ENCODE measurements at places on chromosomes 2 and 18.
A peak's percentile ranks its signal among the peaks of the same experiment; 100 is the strongest.

GRCh38 chr18:58493516-58494253, 135.2 kb downstream of the ALPK2 start:
- peak; percentile 82 for DNase-seq

DNA sequence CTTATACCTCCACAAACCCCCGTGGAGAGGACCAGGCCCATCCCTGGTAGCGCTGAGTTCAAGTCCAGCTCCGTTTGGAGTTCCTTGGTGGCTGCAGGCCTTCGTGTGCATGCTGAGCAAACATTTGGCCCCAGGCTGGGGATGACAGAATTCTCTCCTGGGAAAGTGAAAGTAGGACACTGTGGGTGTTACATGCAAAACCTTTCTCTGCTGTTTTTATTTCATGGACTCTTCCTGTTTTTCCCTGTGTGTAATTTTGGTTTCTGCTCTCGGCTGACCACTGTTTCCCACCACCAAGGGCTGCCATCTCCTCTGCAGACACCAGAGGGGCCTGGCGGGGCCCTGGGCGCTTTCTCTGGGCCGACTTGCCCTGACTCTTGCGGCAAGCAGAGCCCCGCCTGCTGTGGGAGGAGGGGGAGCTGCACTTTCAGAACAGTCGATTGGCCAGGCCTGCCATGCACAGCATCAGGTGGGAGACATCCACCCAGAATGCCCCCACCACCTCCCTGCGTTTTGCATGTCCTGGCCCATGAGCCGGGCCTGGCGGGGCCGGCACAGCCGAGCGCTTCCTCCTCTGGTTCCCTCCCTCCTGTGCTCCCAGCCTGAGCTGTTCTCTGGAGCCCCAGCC, 102.4 kb downstream of the CABLES1 start:
- peak; percentile 69 for DNase-seq

GRCh38 chr2:67652679-67653078, 255.5 kb downstream of the ETAA1 start:
- no peak for DNase-seq

DNA sequence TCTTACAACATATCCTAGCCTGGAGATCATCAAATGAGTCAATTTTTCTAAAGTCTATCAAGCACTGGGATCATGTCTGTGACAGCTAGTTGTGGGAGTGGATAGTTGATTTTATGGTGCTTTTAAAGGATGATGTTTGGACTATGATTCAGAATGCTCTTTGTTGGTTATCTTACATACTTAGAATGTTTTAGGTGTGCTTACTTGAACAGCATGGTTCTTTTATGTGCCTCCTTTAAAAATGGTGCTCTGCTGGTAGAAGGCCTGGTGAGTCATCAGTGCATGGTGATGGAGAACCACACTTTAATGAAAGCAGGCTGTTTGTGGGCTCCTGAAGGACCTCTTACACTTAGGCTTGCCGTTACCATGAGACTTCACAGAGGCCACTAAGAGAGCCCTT, 682.7 kb upstream of the FANCL start:
- DNase-seq: peak; percentile 12

DNA sequence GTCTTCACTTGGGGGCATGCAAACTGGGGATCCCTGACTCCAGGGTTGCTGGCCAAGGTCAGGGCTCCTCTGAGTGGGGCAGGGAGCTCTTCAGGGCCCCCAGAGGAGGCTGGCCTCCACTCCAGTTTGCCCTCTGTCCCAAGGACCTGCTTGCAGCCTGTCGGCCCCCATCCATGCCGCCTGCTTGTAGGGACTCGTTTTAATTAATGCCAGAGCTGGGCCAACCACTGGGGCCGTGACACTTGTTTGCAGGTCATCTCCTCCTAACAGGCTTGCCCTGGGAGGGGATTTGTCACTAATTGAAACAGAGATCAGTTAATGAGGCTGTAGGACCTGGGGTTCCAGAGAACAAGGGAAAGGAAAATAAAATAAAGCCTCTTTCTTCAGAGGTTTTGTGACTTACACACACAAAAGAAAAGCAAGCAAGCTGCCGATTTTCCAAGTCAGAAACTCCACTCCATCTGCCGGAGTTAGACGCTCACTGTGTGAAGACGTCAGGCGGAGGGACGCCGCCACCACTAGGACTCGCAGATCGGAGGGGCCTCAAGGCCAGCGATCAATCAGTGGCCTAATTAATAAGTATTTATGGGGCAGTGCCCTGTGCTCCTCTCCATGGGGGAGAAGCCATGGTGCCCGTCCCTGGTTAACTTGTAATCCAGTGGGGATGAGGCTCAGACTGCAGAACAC, 75.9 kb downstream of the SFXN5 start:
- DNase-seq: no peak

Measured in iris pigment epithelial cell (primary cell).